ENCODE measurements at places on chromosomes 1 and 21. TPM values are rescaled to one million over a fixed set of nuclear protein-coding genes. Genes with fewer than 3 reads are reported as not detected.

The CACNA1S gene
- not detected for total RNA-seq

The RGS4 gene
- total RNA-seq: 12.0 TPM

The PRXL2B gene
- 29.0 TPM for total RNA-seq

The C1QB gene
- not detected for total RNA-seq

The CCDC27 gene
- not detected for total RNA-seq

The KRTAP19-1 gene
- total RNA-seq: not detected

All from bladder microvascular endothelial cell (primary cell).